ENCODE measurements at places on chromosomes 7 and 10.

DNA sequence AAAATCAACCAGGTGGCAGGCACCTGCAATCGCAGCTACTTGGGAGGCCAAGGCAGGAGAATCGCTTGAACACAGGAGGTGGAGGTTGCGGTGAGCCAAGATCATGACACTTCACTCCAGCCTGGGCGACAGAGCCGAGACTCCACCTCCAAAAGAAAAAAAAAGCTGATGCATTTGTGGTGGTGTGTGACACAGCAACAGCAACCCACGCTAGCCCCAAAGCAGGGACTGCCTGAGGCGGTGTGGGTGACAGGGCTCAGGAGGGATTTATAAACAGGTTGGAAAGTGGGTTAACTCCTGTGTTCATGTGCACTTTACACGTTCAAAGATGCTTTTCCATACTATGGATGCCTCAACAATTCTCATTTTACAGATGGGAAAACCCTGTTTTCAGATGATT is 395.9 kb upstream of the PODXL start:
- no peaks in the 10 kb centered on the region for H3K36me3 ChIP-seq
- no peak for DNase-seq
- H3K27ac ChIP-seq: no peak overlapping the region
- no peaks in the 10 kb centered on the region for H3K27me3 ChIP-seq
- no peaks in the 10 kb centered on the region for H3K4me1 ChIP-seq
- no peak overlapping the region for H3K4me3 ChIP-seq

- no peak overlapping the region for H3K27ac ChIP-seq
- no peak overlapping the region for H3K4me3 ChIP-seq
- no peaks in the 10 kb centered on the region for H3K36me3 ChIP-seq
- H3K4me1 ChIP-seq: no peaks in the 10 kb centered on the region
- no peaks in the 10 kb centered on the region for H3K27me3 ChIP-seq
- DNase-seq: no peak
Observed at GRCh38 chr7:29140873-29141468, 5.4 kb downstream of the CPVL start.

- no peaks in the 10 kb centered on the region for H3K36me3 ChIP-seq
- H3K27me3 ChIP-seq: no peaks in the 10 kb centered on the region
- H3K27ac ChIP-seq: no peak overlapping the region
- 0 out of 2 replicates have a peak, but pooled peaks cover 2% of the 10 kb centered on the region for H3K4me1 ChIP-seq
Observed at GRCh38 chr10:104252368-104252767, 2.3 kb upstream of the GSTO1 start.

DNA sequence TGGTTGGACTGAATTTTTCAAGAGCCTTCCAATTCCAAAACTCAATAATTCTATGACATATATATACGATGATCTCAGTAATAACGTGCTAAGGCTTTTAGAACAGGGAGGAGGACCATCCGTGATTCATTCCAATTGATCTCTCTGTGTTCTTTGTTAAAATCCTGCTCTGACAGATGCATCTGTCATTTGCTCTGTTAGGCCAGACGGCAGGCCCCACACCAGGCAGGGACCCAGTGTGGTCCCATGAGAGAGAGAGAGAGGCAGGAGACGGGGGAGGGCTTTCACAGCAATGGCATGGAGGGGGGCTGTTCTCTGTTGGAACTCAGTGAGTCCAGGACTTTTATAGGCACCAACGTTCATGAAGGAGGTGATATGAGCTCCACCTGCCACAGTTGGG is 160.0 kb upstream of the INSYN2A start:
- H3K4me3 ChIP-seq: no peak overlapping the region
- peaks cover 1% of the 10 kb centered on the region for H3K4me1 ChIP-seq
- no peak overlapping the region for H3K27ac ChIP-seq
- no peaks in the 10 kb centered on the region for H3K27me3 ChIP-seq

Data from iPS DF 6.9 (cell line).